ENCODE measurements at places on chromosomes 16 and 17.

DNA sequence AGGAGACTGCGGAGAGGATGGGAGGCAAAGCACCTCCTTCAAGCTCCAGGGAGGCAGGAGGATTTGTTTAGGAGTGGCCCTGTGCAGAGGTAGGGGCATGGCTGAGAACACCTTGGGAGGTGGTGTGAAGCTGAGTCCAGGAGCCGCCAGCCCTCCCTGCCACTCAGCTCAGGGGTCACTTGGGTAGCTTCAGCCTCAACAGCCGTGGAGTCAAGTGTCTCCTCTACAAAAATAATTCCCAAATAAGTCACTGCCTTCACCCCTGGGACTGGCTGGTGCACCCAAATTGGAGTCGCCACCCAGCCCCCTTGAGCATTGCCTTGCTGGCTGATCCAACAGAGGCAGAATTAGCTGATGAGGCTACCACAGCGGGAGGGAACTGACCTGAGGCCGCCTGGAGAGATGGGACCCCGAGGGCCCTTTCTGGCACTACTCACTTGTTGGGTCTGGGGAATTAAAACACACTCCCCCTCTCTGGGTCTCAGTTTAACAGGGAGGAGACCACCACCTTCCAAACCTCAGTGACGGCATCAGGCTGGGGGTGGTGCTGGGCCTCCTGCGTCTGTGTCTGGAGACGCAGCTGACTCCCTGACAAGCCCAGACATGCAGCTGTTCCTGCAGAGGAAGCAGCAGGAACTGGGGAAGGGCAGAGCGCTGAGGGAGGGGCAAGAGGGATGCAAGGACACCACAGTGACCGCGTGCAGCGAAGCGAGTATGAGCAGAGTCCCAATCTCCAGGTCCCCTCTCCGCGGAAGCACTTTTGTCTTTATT, 87.9 kb upstream of the TOB1 start:
- DNase-seq, result no peak

DNA sequence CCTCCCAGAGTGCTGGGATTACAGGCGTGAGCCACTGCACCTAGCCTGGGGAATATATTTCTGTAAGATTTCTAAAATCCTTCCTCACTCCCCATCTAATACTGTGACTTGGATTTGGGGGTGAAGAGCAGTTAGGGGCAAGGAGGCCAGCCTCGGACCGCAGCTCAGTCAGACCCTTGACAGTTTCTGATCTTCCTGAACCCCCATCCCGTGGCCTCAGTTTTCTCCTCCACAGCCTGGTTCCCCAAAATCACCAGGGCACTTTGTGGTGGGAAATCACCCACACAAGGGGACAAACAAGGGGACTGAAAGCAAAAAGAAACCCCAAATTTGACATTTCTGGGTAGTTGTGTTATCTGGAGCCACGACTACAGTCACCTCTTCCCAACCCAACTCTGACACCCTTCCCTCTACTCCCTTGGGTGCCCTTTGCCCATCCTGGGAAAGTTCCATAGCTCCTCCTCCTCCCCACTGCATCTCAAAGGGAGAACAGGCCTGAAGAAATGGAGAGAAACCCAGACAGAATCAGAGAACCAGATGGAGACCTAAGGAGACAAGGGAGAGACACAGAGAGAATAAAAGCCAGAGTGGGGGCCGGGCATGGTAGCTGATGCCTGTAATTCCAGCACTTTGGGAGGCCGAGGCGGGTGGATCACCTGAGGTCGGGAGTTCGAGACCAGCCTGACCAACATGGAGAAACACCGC, 2.8 kb upstream of the STAT5A start:
- DNase-seq, result no peak

DNA sequence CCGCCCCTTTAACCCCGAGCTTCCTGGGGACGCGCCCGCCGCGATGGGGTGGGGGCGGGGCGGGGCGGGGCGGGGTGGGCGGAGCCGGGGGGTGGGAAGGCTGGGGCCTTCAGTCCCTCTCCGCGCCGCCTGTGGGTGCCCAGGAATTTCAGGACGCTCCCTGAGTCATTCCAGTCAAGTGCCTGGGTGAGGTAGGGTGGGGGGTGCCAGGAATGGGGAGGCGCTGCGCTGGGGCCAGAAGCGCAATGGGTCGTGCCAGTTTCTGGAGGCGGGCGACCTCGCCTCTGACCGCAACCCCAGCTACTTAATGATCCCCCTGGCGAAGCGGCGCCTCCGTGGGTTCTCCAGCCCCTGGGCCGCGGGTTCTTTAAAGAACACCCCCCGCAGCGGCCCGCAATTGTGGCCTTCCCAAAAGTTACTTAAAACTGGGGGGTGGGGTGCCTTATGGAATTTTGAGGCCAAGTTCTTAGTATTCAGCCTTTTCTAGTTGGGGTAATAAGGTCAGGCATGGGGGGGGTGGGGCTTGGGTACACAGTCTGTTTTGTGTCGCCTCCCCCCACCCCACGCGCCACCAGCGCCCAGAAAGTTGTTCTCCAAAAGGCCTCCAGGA, 826 bp upstream of the GSE1 start:
- peak; percentile 82 for DNase-seq

- no peak for DNase-seq
These were observed 863.2 kb upstream of the GOT2 start for GRCh38 chr16:59597269-59597668.

DNA sequence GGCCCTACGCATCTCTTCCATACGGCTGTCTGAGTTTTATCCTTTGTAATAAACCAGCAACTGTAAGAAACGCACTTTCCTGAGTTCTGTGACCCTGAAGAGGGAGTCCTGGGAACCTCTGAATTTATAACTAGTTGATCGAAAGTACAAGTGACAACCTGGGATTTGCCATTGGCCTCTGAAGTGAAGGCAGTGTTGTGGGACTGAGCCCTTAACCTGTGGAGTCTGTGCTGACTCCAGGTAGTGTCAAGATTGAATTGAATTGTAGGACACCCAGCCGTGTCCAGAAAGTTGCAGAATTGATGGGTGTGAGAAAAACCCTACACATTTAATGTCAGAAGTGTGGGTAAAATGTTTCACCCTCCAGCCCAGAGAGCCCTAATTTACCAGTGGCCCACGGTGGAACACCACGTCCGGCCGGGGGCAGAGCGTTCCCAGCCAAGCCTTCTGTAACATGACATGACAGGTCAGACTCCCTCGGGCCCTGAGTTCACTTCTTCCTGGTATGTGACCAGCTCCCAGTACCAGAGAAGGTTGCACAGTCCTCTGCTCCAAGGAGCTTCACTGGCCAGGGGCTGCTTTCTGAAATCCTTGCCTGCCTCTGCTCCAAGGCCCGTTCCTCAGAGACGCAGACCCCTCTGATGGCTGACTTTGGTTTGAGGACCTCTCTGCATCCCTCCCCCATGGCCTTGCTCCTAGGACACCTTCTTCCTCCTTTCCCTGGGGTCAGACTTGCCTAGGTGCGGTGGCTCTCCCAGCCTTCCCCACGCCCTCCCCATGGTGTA, 1.5 kb downstream of the GAA start:
- no peak for DNase-seq

- no peak for DNase-seq
These were observed 705 bp downstream of the KRABD2 start for GRCh38 chr17:8375738-8376259.

DNA sequence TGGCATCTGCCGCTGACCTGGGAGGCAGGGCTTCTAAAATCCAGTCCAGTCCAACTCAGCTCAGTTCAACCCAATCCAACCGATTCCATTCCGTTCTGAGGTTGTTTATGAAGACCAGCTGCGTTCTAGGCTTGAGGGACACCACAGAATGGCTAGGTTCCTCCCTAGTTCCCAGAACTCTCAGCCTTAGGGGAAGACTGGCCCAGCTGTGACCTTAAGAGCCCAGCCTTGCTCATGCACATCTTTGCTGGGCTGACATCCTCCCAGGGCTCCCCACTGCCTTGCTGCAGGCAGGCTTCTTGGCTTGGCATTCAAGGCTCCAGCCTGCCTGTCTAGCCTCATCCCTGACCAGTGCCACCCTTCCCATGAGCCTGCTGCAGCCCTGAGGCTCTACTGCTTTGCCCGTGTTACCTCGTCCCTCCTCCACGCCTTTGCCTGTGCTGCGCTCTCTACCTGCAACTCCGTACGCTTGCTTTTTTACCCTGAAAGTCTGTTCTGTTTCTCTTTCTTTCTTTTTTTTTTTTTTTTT, 7.9 kb downstream of the SLC12A3 start:
- no peak for DNase-seq

DNA sequence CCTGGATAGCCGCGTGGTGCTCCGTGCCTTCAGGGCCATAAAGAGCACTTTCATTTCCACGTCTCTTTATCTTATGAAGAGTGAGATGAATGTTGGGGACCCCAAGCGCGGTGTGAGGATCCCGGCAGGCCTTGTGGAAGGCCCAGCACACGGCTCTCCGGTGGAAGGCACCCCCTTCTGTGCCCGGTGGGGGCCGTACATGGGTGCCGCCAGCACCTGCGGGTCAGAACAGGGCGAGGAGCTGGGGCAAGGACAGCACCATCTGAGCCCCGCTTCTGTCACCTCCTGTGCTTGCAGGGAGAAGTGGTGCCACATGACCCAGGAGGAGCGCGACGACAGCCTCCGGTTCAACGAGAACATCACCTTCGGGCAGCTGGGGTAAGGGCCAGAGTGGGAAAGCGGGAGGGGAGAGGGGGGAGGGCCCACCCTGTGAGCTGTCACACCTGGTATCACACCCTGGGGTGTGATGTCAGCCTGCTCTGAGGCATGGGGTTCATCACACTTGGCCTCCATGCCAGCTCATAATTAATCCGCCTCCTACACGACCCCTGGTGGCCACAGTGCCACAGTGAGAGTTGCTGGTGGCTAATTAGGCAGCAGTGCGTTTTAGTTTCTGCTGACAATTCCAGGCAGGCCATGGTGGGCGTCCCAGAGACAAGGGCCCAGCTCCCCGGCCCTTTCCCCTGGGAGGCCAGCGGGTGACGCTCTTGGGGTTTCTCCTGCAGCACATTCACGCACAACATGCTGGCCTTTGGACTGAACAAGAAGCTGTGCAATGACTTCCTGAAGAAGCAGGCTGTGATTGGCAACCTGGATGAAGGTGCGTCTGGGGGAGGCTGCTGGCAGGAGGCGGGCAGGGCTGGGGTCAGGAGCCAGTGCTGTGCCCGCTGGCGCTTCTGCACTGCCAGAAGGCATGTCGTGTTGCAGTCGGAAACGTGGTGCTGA, 25.7 kb downstream of the CIBAR2 start:
- DNase-seq, result no peak

DNA sequence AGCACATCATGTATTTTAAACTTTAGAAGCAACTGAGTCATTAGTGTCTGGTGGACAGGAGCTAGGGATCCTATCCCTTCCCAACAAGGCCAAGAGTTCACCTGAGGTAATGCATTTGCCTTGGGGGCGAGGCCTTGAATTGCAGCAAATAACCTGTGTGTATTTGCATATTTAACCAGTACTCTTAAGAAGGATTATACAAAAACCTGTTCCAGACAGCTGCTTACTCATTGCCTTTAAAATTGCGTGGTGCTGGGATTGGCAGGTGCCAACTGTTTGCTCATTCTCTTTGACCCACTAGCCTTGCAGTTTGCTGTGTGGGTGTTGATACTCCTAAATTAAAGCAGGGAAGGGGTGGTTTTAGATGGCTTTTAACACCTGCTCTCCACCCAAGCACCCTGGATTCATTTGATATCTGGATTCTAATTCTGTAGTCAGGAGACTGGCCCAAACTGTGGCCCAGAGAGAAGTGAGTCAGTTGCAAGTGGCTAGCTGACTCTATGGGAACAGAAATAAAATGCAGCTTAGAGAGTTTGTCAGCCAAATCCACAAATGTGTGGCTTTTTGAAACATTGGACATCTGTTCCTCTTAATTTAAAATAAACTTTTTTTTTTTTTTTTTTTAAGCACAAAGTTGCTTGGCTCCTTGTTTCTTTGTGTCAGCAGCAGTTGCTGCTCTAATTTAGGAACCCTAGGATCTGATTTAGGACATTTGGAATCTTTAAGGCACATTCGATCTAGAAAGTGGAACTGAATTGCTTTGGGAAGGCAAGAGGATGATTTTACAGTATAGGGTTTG, 46.9 kb downstream of the TUBD1 start:
- DNase-seq, result no peak

Measured in coronary artery (tissue), 2 donors.